ENCODE measurements at places on chromosomes 5 and 9.

GRCh38 chr9:93091453-93092081 lies 4.5 kb upstream of the CARD19 start:
- no peak for DNase-seq

- no peak for DNase-seq
These were observed 293.1 kb upstream of the CDH6 start for GRCh38 chr5:30900367-30900766.

DNA sequence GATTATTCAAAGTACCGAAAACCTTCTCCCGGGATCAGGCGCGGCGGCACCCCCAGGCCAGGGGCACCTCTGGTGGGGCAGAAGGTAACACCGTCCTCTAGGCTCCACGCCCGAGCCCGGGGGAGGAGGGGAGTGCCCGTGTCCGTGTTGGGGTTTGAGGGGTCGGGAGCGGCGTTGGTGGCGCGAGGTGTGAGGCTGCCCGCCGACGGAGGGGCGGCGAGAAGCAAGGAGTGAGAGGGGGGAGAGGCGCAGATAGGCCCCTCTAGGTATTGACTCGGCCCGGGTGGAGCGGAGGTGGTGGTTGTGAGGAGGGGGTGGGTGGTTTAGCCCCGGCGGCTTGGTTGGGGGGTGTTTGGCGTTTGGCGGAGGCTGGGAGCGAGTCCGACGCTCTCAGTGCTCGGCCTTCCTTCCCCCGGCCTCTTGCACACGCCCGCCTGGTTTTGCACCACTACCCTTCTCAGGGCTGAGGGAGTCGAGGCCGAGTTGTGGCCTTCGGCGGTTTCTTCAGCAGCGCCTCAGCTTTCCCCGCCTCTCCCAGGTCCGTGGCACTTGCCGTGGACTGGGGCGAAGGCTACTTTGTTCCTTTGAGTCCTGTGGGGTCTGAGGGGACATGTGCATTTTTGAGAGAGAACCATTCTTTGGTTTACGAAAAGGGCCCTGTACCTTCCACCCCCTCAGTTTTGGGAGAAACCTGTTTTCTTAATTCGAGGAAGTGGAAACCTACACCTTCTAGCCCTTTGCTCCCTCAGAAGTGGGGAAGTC lies 450 bp downstream of the GPBP1 start:
- DNase-seq = no peak

DNA sequence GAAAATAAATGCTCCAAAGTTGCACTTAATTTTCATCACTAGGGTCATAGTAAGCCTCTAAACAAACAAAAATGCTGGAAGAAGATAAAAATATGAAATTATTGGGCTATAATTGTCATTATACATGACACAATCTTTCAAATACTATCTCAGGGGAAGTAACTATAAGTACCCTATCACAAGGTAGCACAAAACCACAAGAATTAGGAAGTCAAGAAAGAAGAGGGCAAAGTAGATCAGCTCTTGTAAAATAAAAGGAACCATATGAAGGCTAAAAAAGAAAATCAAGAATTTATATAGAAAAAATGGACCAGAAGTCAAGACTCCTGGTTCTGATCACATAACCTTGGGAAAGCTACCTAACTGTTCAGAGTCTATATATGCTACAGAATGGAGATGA lies 48.1 kb downstream of the DIAPH1 start:
- no peak for DNase-seq

DNA sequence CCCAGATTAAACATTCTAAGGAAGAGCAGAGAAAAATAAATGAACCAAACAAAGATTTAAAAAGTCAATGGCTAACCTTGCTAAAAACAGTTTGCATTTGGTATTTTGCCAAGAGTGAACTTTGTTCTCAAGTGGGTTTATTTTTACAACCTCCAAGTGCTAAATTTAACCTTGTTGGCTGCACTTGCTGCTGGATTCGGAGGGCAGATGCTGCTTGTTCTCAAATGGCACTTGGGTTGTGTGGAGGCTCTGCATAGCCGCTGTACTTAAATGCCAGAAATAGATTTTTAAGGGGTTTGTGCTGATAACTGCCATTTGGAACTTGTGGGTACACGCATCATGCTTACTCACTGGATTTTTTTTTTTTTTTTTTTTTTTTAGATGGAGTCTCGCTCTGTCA lies 13.3 kb upstream of the SPATA24 start:
- DNase-seq = no peak

DNA sequence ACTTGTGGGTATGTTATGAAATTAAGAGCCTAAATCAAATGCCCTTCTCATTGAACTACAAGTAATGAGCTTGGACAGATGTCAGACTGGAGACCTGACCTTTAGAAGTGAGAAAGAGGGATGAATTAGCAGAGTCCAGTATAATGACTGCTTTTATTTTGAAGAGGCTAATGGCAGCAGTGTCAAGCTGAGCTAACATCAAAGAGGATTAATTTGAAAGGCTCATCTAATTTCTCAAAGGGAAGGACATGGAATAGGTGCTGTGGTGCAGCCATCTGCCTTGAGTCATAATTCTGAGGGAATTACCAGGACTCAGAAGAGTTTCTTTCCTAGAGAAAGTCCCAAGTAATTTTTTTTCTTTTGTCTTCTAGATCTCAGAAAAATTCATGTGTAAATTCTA lies 57.6 kb downstream of the FAM81B start:
- DNase-seq = no peak

DNA sequence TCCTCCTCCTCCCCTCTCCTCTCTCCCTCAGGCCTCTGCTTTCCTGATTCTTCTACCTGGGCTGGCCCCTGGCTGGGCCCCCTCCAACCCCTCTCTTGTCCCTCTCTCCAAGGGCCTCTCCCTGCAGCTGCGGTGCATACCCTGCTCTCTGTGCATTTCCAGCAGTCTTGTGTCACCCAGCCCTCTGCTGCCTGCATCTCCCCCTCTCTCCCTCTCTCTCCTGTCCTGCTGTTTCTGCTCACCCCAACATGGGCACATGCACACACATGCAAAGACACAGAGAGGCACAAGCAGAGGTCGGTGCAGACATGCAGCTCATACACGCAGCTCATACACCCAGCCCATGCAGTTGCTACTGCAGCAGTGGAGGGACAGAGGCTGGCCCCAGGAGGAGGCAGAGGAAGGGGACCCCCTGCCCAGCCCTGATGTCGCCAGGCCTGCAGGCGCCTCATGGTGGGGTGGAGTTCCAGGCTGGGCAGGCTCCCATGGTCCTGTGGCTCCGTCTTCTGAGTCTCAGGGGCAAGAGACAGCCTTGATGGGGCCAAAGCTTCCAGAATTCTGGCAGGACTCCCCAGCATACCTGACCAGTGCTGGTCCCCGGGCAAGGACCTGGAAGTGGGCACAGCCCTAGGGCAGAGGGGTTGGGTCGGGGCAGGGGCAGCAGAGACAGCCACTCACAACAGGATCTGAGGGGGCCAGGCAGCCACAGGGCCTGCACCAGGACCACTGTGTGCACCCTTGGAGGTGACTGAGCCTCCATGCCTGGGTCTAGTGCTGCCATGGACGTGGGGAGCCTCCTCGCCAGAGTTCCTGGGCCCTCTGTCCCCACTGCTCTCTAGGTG lies 216.9 kb downstream of the C9orf50 start:
- DNase-seq = no peak

GRCh38 chr5:57007344-57007743 lies 55.4 kb upstream of the MIER3 start:
- DNase-seq = no peak

DNA sequence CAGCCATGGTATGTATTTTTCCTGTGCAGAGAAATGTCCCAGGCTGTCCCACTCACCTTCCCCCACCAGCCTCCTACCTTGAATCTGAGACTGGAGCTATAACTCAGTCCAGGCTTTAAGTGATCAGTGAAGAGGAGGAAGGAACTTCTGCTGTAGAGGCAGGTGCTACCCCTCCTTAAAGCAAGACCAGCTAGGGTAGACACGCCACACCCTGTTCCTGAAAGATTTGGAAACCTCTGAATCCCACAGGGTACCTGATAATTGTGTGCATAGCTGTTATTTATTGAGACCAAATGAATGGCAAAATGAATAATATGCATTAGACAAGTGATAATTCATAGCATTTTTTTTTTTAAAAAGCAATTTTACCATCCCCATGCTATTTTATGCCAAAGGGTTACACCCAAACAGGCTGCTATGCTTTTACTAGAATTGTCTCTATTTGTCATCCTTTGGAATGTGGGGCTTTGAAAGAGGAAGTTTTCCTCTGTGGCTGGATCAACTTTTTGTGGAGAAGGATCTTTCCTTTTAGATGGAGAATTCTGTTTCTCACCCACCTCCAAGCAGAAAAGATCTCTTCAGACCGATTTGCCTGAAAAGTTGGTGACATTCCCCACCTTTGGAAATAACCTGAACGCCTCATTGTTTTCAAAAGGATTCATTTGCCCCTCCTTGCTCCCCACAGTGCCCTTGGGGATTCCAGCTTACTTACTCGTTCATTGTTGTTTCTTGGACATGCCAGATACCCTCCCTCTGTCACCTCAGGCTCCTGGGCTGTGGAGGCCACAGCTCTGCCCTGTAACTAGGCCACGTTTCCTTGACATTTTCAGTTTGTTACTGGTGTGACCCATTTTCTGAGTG lies 248.7 kb downstream of the NR3C1 start:
- no peak for DNase-seq

Measured in KG1 (cell line).